ENCODE measurements at places on chromosomes 7 and 10. TPM values are rescaled to one million over a fixed set of nuclear protein-coding genes. Genes with fewer than 3 reads are reported as not detected.

SLC13A1 gene
- not detected for total RNA-seq

CACNA2D1 gene
- 197 TPM for total RNA-seq

WIPF3 gene
- total RNA-seq, result 4.1 TPM

NXPH1 gene
- total RNA-seq, result 41.6 TPM

C10orf143 gene
- 0.41 TPM for total RNA-seq

PDCD4 gene
- total RNA-seq, result 46.9 TPM

ITIH5 gene
- 14.7 TPM for total RNA-seq

PLPP4 gene
- total RNA-seq, result 18.8 TPM

HTRA1 gene
- 41.2 TPM for total RNA-seq

NEUROG3 gene
- total RNA-seq, result not detected

ABCB4 gene
- 1.2 TPM for total RNA-seq

GFRA1 gene
- 8.2 TPM for total RNA-seq

ADAP1 gene
- total RNA-seq, result 33.8 TPM

GATA3 gene
- not detected for total RNA-seq

LIPJ gene
- 3.7 TPM for total RNA-seq

LIPN gene
- total RNA-seq, result not detected

CYP3A7 gene
- total RNA-seq, result not detected

FIGNL1 gene
- 42.4 TPM for total RNA-seq

TUBAL3 gene
- not detected for total RNA-seq

PDK4 gene
- 2.9 TPM for total RNA-seq

ZNF862 gene
- 5.7 TPM for total RNA-seq

ANKRD30A gene
- not detected for total RNA-seq

SCIN gene
- total RNA-seq, result 1.6 TPM

CRPPA gene
- total RNA-seq, result 9.0 TPM

CASP7 gene
- total RNA-seq, result 2.0 TPM

CYP2W1 gene
- not detected for total RNA-seq

WNT8B gene
- not detected for total RNA-seq

LEP gene
- not detected for total RNA-seq

SPDYE16 gene
- 0.41 TPM for total RNA-seq

MTG1 gene
- total RNA-seq, result 21.2 TPM

SYT15B gene
- total RNA-seq, result not detected

SUMF2 gene
- 91.3 TPM for total RNA-seq

TSPAN33 gene
- total RNA-seq, result 4.1 TPM

GDF10 gene
- total RNA-seq, result 6.5 TPM

CAMK2G gene
- total RNA-seq, result 50.1 TPM

PPP1R3A gene
- not detected for total RNA-seq

ADRB1 gene
- 3.3 TPM for total RNA-seq

IFIT1 gene
- total RNA-seq, result 5.7 TPM

TAS2R5 gene
- 0.82 TPM for total RNA-seq

COBL gene
- total RNA-seq, result 2.4 TPM

SFRP4 gene
- 1.2 TPM for total RNA-seq

CALML5 gene
- not detected for total RNA-seq

EPHB6 gene
- total RNA-seq, result 29.3 TPM

IGF2BP3 gene
- total RNA-seq, result 81.5 TPM

ERVW-1 gene
- total RNA-seq, result not detected

MSMB gene
- total RNA-seq, result not detected

AGFG2 gene
- 2.0 TPM for total RNA-seq

PPP1R17 gene
- total RNA-seq, result 2.9 TPM

ADAM22 gene
- total RNA-seq, result 76.2 TPM

CALD1 gene
- 27.3 TPM for total RNA-seq
